Testis (tissue), 5 donors: ENCODE measurements at places on chromosomes 16 and 17. TPM values are rescaled to one million over a fixed set of nuclear protein-coding genes. Genes with fewer than 3 reads are reported as not detected.

- DNase-seq, result no peak
These were observed 9.3 kb downstream of the HS3ST3A1 start for GRCh38 chr17:13592427-13592826.

- no peak for DNase-seq
These were observed 259.0 kb upstream of the ZFHX3 start for GRCh38 chr16:73306901-73307413.

DNA sequence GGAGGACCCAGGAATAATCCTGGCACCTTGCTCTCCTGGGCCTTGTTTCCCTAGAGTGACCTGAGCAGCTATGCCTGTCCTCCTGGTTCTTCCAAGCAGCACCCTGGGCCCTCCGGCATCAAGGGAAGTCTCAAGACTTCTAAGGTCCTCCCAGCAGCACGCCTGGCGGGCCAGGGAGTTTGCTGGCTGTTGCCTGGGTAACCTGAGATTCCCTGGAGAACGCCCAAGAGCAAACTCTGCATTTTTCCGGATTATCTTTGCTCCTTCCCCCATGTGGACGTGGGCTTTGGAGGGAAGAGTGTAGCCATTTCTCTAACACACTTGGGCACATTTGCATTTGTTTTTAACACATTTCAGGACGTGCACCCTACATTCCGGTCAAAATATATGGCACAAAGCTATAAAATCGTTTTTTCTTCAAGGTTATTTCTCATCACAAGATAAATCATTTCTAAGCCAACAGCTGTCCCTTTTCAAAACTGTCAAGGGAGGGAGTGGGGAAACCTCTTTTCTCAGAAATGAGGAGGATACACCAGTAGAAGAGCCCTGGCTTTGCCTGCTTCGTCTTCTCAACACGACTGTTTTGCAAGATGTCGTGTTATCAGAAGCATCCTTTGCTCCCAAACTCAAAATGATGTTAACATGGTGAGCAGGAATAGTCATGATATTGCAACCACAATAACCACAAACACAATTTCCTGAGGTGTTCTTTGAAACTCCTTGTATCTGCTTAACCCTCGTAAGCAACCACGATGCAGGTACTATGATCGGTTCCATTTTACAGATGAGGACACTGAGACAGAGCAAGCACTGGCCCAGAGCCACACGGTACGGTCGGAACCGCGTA is 116.5 kb downstream of the ADCY9 start:
- peak; percentile 85 for DNase-seq

DNA sequence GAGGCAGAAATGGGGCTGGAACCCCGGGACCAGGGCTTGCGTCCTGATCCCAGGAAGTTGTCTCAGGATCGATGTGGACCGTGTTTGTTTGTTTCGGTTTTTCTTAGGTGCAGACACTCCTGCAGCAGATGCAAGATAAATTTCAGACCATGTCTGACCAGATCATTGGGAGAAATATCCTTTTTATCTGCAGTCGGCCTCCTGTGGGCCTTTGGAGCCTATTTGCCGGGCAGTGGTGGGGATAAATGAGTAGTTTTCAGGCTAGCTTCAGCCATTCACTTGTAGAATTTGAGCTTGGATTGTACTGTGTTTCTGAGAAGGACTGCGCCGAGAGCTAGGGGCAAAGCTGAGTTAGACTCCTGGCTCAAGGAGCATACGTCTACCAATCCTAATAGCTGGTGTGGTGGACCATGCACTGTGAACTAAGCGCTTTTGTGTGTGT is 816 bp downstream of the HSBP1 start:
- DNase-seq, result no peak

DNA sequence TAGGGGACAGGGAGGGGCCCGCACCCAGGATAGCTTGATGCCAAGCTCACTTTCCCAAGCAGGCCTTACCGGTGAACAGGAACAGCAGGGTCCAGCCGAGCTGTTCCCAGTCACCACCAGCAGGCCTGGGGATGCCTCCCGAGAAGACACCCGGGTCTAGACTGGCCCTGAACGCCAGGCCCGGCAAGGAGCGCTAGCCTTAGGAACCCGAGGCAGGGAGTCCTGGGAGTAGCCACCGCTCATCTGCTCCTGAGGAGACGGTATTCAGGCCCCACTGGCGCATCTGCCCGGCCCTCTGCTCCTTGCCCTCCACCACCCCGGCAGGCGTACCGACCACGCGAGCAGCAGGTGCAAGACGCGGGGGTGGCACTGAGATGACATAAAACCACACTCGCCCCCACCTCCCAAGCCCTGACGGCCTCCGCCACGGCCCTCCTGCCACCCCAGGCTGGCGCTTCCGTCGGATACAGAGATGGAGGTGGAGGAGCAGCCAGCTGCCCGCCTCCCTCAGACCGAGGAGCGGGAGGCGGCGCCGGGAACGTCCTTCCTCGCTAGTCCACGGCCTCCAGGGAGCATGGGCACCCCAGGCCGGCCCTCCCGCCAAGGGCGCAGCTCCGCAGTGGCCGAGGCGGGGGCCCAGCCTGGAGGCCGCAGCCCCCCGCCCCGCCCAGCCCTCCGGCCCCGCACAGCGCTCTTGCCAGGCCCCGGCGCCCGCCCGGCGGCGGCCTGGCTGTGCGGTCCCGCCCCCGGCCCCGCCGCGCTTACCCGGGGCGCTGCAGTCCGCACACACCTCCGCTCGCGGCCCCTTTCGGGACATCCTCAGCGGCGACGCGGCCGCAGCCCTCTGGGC is 661 bp downstream of the GIT1 start:
- DNase-seq, result peak; percentile 52

Gene IKZF3
- total RNA-seq, result 1.9 TPM
